Calu3 (cell line): ENCODE measurements at places on chromosomes 11 and 22.

- DNase-seq, result no peak
Observed at GRCh38 chr11:82792319-82792718, 58.7 kb upstream of the FAM181B start.

DNA sequence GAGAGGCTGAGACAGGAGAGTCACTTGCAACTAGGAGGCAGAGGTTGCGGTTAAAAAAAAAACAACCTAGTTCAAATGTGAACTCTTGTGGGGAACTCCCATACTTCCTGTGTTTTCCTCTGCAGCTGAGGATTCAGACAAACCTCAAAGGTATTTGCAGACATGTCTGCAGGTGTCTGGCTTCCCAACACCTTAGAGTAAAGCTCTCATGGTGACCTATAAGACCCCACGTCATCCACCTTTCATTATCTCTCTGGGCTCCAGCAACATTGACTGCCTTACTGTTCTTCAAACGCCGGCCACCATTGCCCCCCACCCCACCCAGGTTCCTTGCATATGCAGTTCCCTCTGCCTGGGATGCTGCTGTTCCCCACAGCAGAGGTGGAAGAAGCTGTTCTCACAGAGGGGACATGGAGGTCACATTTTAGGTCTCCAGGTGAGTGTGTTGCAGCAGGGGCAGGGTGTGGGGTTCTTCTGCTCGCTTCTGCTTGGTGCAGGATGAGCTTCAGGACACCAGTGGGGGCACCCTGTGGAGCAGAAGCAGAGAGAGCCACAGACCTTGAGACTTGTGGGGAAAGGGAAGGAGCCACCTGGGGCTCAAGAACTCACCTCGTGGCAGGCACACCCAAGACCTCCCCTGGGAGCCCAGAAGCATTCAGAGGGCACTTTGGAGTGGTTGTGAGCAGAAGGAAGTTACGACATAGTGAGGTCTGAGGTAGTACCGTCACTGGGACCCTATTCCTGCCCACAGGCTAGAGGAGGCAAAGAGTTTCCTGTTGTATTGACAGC, 203.2 kb downstream of the CSNK2A3 start:
- no peak for DNase-seq

DNA sequence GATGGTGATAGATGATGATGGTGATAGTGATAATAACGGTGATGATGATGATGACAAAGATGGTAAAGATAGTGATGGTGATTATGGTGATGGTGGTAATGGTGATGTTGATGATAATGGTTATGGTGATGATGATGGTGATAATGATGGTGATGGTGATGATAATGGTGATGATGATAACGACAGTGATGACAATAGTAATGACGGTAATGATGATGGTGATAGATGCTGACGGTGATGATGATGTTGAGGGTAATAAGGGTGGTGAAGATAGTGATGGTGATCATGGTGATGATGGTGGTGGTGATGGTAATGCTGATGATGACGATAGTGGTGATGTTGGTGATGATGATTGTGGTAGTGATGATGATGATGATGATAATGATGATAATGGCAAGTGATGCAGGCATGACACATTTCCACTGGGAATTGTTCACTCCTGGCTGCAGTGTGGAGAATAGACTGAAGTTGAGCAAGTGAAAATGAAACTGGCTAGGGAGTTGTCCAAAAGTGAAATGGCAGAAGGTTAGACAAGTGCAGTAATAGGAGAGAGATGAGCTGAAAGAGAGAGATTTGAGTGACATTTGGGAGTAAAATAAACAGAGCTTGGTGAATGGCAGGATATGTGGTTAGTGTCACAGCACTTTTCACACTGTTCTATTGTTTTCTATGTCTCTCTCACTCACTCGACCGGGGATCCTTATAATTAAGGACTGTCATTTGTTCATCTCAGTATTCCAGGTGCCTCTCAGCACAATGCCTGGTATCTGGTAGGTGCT, 992.5 kb downstream of the OPCML start:
- no peak for DNase-seq

DNA sequence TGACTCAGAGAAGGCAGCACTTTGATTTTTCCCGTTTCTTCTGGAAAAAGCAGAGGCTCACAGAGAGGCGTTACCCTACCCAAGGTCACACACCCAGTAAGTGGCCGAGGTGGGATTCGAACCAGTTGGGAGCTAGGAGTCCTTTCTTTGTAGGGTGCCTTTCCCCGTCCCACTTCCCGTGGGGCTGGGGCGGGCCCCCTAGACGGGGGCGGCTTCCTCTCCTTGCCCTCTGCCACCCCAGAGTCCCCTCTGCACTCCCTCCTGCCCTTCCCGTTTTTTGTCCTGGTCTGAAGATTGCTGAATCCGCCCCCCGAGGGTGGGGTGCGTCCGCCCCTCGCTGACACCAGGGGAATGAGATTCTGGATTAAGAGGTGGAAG, 747 bp downstream of the TPCN2 start:
- no peak for DNase-seq
